Sigmoid colon (tissue), 7 donors: ENCODE measurements at places on chromosomes 1 and 21. TPM values are rescaled to one million over a fixed set of nuclear protein-coding genes. Genes with fewer than 3 reads are reported as not detected.

The TCHHL1 gene
- not detected for total RNA-seq

The CNKSR1 gene
- 0.82 TPM for total RNA-seq

The PEX19 gene
- total RNA-seq, result 57.4 TPM

The SLC1A7 gene
- total RNA-seq, result 0.54 TPM

The HAO2 gene
- total RNA-seq, result not detected

The TNFRSF4 gene
- total RNA-seq, result not detected

The KRTAP11-1 gene
- total RNA-seq, result not detected

The MTOR gene
- 34.9 TPM for total RNA-seq

The RIPK4 gene
- total RNA-seq, result 0.28 TPM

The NPHS2 gene
- not detected for total RNA-seq

The HMGCL gene
- 47.4 TPM for total RNA-seq

The CFAP45 gene
- not detected for total RNA-seq

The RCSD1 gene
- total RNA-seq, result 9.4 TPM

The UMODL1 gene
- total RNA-seq, result not detected

The CLCNKB gene
- total RNA-seq, result 0.33 TPM

The GJA5 gene
- 4.6 TPM for total RNA-seq

The GPR3 gene
- 2.0 TPM for total RNA-seq

The SIPA1L2 gene
- total RNA-seq, result 42.5 TPM

The LCE1A gene
- total RNA-seq, result not detected

The PEF1 gene
- 67.4 TPM for total RNA-seq

The BARHL2 gene
- total RNA-seq, result not detected

The ADAMTSL4 gene
- total RNA-seq, result 30.8 TPM

The PWP2 gene
- total RNA-seq, result 8.0 TPM

The TMEM81 gene
- 3.6 TPM for total RNA-seq

The TAF5L gene
- total RNA-seq, result 11.1 TPM

The OR2W3 gene
- total RNA-seq, result not detected

The RGSL1 gene
- not detected for total RNA-seq

The BLACAT1 gene
- total RNA-seq, result 0.36 TPM

The GUCA2B gene
- total RNA-seq, result 6.7 TPM

The SLAMF9 gene
- not detected for total RNA-seq

The NTMT2 gene
- total RNA-seq, result not detected

The LAX1 gene
- not detected for total RNA-seq

The SPRR2A gene
- not detected for total RNA-seq

The ADORA3 gene
- total RNA-seq, result 9.1 TPM

The OR2L8 gene
- not detected for total RNA-seq

The TACSTD2 gene
- 0.54 TPM for total RNA-seq

The VWA5B1 gene
- 0.16 TPM for total RNA-seq

The ACAP3 gene
- 23.5 TPM for total RNA-seq

The NOTCH2 gene
- 56.7 TPM for total RNA-seq

The LAMB3 gene
- total RNA-seq, result not detected

The LMOD1 gene
- total RNA-seq, result 655 TPM

The PSRC1 gene
- total RNA-seq, result 6.9 TPM

The FMO5 gene
- total RNA-seq, result 3.6 TPM

The PTPRC gene
- total RNA-seq, result 11.6 TPM

The PROX1 gene
- 5.4 TPM for total RNA-seq

The TNFRSF14 gene
- total RNA-seq, result 37.5 TPM

The PSMG1 gene
- total RNA-seq, result 18.9 TPM

The FLG gene
- total RNA-seq, result not detected

The MROH9 gene
- not detected for total RNA-seq

The SFN gene
- 2.2 TPM for total RNA-seq

The PTPN7 gene
- total RNA-seq, result not detected

The DPM3 gene
- 144 TPM for total RNA-seq

The STXBP3 gene
- total RNA-seq, result 48.2 TPM

The ASB17 gene
- not detected for total RNA-seq

The CFAP107 gene
- not detected for total RNA-seq

The LAMC2 gene
- total RNA-seq, result 3.2 TPM
